ENCODE measurements at places on chromosomes 4 and X.

GRCh38 chrX:57647020-57647419 is 33.0 kb downstream of the NLRP2B start:
- DNase-seq, result no peak

DNA sequence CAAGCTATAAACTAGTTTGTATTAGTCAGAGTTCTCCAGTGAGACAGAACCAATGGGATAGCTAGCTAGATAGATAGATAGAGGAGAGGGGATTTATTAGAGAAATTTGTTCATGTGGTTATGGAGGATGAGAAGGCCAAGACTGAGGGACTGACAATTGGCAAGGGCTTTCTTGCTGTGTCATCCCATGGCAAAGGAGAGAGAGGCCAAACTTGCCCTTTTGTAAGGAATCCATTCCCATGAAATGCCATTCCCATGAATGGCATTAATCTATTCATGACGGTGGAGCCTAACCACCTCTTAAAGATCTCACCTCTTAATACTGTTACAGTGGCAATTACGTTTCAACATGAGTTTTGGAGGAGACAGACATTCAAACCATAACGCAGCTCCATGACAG is 58.1 kb downstream of the LINC00632 start:
- peak; percentile 25 for DNase-seq

- DNase-seq, result no peak
Measured at GRCh38 chrX:101347859-101348451, 587 bp downstream of the TIMM8A start.

- DNase-seq, result no peak
Measured at GRCh38 chrX:104118765-104119164, 6.4 kb downstream of the ZCCHC18 start.

DNA sequence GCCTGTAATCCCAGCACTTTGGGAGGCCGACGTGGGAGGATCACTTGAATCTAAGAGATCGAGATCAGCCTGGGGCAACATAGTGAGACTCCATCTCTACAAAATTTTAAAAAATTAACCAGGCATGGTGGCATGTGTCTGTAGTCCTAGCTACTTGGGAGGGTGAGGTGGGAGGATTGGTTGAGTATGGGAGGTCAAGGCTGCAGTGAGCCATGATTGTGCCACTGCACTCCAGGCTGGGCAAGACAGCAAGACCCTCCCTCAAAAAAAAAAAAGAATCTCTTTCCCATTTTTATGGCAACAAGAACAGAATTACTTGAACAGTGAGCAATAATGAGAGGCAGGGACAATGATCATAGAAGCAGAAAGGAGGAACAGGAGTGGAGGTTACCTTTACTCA is 94.8 kb downstream of the RNF150 start:
- no peak for DNase-seq

DNA sequence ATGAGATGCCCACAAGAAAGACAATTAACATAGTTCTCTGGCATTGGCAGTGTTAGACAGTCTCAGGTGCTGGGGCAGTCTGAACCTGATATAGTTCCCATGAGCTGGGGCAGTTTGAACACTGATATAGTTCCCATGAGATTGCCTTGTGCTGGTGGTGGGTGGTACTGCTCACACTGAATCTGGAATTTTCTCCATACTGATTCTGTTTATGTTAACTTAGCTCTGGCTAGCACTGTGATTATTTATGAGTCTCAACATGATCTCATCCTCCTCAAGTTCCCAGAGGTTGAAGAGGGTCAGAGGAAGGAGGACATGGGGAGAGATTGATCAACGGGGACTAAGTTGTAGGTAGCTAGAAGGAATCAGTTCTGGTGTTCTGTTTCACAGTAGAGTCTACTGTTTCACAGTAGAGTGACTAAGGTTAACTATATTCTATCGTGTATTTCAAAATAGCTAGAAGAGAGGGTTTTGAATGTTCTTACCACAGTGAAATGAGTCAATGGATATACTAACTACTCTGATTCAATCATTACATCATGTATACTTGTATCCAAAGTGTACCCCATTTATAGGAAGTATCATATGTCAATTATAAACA is 379.9 kb downstream of the ADAM29 start:
- DNase-seq, result peak; percentile 11

DNA sequence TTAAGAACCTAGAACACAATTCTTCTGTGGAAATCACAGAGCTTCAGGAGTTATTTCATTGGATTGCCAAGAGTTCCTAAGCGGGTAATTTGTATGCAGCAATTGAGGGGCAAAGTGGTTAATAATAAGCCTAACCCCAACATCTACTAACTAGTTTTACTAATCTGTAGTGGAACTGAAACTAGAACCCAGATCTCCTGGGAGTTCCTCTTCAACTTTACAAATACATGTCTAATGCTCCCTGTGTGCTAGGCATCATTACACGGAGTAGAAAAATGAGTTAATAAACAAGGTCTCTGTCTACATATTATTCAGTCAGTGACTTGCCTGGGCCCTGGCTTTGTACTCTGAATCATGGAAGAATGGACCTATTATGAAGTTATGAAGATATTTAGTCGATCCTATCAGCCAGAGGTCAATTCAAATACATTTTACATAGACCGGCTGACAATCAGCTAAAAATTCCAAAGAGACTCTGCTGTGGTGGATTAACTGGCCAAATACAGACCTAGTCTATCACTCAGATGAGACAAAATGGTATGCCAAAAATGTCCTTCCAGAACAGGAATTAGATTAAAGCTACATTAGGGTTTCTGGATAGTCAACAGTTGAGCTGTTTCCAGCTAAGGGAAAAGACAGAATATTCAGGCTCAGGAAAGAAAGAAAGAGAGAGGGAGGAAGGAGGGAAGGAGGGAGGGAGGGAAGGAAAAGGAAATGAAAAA is 326.0 kb downstream of the FBXW7 start:
- no peak for DNase-seq

- DNase-seq, result no peak
Measured at GRCh38 chr4:80136270-80136669, 61.0 kb upstream of the PRDM8 start.

- DNase-seq, result peak; percentile 72
Measured at GRCh38 chr4:123564758-123565346, 168.3 kb downstream of the SPRY1 start.

DNA sequence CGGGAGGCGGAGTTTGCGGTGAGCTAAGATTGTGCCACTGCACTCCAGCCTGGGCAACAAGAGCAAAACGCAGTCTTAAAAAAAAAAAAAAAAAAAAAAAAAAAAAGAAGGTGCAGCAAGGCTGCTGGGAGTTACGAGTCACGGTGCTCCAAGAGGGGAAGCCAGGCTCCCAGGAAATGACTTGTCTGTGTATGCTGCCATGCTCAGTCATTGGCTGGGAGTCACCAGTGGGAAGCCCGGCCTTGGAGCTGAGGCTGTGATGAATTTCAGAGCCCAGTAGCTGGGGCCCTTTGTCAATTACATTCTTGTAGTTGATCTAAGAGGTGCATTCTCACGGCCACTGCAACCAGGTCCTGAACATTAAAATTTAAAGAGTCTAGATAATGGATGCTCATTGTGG is 1105.1 kb upstream of the TENM3 start:
- peak; percentile 4 for DNase-seq

GRCh38 chrX:121308276-121308805 is 260.9 kb downstream of the GLUD2 start:
- DNase-seq, result peak; percentile 85

DNA sequence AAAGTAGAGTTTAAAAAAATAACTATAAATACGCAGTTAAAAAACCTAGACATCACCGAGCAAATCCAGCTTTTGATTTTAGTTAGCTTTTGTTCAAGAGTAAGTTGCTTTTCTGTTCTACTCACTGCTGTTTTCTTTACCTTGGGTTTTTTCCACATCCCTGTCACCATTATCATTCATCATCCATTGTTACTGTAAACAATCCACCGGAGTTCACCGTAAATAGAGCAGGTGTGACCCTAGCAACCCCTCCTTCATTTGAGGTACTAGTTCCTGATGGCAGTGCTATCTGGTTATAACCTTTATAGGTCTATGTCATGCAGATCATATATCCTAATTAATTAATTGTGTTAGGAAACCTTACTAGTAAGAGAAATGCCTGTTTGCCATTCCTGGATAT is 43.0 kb upstream of the TEX13D start:
- no peak for DNase-seq

DNA sequence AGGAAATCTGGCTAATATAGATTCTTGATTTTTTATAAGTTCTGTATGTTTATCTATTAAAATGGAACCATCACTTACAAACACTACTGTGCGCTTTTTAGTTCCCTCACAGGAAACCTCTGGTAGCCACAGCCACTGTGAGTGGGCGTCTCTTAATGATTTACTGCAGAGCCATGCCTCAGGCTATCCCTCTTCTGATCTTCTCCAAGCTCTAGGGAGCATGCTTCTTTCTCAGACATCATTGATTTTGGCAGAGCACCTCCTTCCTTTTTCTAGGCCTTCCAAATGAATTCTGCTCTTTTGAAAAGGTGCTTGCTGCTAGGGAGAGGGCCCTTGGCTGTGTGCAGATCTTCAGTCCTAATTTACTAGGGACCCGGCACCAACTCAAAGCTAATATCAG is 61.1 kb upstream of the STS start:
- DNase-seq, result no peak

GRCh38 chr4:113145519-113146291 is 96.3 kb downstream of the ANK2 start:
- DNase-seq, result peak; percentile 29

GRCh38 chrX:153059191-153060094 is 3.2 kb downstream of the PNMA3 start:
- DNase-seq, result no peak

GRCh38 chr4:2850966-2851798 is 7.5 kb downstream of the ADD1 start:
- no peak for DNase-seq

DNA sequence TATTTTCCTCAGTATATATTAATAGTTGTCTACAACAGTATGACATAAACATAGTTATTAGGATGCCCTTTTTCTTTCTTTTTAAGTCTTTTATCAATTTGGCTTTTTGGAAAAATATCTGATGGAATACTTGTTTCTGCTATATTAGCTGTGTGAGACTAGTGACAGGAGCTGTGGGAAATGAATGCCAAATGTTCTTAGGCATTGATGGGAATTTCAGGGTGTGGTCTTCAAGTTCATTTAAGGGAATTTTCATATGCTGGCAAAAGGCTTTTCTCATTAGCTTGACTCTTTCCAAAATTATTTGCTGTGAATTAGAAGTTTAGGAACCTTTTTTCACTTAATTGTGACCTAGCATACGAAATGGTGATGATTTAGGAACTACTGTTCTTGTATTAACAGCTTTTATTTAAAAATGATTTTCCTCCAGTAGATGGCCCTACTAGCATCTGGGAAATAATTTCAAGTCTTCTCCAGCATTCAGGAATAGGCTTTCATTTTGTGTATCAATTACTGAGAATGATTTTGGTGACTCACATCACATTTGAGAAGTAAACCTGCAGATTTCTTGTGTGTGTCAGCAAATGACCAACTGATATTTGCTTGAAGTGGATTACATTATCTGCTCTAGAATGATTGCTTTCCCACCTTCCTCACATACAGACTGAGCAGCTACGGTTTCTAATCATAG is 70.9 kb downstream of the HTT start:
- peak; percentile 12 for DNase-seq

All from fibroblast of skin of scalp (primary cell).